ENCODE measurements at places on chromosomes 1 and 21.

GRCh38 chr1:71657891-71658679, 577.2 kb upstream of the ZRANB2 start:
- DNase-seq, result no peak

- no peak for DNase-seq
These were observed 20.4 kb upstream of the KIF14 start for GRCh38 chr1:200640963-200641401.

GRCh38 chr1:231605149-231606100, 21.2 kb upstream of the DISC1 start:
- no peak for DNase-seq

GRCh38 chr1:116827607-116828105, 73.4 kb downstream of the CD2 start:
- no peak for DNase-seq

GRCh38 chr1:203765029-203765837, at the start of gene LAX1:
Gene LAX1 (plus strand): TSS chr1:203765183. CDS start chr1:203765566, 383 bp downstream.
- DNase-seq, result peak; percentile 59

DNA sequence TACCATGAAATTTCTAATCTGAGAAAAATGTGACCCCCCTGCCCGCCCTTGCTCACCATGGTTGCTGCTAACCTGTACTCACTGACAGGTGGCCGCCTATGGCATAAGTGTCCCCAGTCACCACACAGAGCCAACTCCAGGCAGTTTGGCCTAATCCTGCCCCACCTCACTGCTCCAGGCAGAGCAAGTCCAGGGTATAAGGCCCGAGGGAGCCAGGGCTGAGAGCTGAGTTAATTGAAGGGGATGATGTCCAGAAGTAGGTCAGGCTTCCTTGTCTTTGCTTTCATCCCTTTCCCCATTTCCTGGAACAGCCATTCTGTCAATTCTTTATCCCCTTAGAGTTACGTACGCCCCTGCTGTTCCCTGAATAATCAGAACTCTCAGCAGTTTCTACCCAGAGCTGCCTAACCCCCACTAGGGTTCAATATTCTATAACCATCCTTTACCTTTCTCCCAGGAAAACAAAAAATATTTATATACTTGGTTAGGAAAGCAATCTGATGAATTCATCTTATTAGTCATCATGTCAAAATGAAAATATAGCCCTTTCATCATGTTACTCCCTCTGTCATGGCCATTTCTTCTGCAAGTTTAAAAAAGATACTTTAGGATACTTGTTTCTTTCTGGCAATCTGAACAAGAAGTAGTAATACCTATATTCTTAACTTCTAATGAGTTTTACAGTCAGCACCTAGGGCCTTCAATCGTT, 29.4 kb upstream of the CD101 start:
- DNase-seq, result no peak

DNA sequence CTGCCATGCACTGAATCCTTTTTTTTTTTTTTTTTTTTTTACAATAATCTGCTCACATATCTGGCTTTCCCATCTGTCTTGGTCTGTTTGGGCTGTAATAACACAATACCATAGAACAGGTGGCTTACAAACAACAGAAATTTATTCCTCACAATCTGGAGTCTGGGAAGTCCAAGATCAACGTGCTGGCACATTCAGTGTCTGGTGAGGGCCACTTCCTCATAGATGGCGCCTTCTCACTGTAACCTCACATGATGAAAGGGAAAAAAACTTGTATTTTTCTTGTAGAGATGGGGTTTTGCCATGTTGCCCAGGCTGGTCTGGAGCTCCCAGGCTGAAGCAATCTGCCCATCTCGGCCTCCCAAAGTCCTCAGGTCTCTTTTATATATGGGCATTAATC, 13.0 kb upstream of the PARP1 start:
- DNase-seq, result no peak

- DNase-seq, result no peak
These were observed 82.7 kb upstream of the BCAR3 start for GRCh38 chr1:93764366-93764750.

DNA sequence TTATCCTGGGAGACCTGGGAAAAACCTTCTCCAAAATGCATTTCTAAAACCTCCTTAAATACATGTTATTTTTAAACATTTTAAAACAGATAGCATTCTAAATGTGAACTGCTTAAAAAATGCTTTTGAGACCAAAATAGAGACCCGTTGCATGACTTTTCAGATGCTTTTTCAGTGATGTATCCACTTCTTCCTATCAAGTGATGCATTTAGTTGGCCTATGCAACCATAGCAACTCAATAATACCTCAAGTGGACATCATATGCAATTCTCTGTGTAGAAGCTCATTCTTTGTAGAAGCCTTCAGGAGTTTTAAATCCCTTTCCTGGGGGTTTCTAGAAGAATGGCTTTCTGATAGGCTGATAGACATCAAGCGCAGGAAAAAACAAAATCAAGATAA, 94.5 kb upstream of the RAVER2 start:
- DNase-seq, result no peak

GRCh38 chr1:248621770-248622169, 13.1 kb downstream of the OR2T11 start:
- DNase-seq, result no peak

- DNase-seq, result no peak
These were observed 227.5 kb downstream of the HMCN1 start for GRCh38 chr1:185961664-185962063.

DNA sequence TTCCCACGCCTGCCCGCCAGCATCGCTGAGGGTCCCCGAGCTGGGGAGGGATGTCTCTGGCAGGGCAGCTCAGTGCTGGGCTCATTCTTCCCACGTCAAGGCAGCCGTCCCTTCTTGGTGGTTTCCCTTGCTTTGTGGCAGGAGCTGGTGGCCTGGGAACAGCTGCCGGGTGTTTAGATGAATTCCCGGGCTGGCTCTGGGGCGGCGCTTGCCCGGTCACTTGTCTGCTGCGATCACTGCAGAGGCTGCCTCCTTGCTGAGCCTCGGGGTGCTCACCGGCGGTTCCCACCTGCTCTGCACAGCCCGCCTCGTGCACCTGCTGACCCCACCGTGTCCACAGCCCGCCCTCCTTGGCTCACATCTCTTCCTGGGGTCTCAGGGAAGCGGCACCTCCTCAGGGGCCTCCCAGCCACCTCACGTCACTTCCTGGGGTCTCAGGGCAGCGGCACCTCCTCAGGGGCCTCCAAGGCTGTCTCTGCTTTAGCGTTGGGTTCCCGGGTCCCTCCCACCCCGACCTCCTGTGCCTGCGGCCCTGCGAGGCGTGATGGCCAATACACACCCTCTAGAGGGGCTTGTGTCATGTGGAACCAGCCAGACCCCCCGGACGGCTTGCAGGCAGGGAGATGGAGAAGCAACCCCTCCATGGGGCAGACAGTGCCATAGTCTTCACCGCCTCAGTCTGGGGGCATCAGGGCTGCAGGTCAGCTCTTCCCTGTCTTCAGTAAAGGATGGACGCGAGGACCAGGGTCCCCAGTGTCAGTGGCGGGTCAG, 13.5 kb downstream of the COL18A1 start:
- no peak for DNase-seq

DNA sequence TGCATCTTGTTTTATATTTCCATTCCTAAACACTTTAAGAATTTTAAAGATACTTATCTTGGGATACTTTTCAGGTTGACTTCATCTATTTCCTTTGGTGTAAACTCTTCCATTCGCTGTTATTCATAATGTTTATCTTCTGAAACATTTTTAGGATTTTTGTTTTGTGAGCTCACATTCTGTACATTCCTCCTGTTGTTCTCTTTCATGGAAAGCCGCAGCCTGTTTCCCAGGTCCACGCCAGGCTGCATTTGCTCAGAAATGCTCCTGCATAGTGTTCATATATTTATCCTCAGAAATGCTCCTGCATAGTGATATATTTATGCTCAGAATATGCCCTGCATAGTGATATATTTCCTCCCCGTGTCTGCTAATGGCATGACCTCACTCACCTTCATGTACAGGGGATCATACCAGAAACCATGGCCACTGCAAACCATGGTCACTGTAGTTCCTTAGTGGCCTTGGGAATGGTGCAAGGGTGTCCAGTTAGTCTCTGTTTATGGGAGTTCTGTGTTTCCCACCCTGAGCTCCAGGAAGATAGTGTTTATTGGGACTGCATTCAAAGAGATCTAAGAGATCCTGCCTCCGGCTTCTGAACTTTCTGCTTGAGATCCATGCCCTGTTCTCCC, 153.9 kb upstream of the GREM2 start:
- no peak for DNase-seq

DNA sequence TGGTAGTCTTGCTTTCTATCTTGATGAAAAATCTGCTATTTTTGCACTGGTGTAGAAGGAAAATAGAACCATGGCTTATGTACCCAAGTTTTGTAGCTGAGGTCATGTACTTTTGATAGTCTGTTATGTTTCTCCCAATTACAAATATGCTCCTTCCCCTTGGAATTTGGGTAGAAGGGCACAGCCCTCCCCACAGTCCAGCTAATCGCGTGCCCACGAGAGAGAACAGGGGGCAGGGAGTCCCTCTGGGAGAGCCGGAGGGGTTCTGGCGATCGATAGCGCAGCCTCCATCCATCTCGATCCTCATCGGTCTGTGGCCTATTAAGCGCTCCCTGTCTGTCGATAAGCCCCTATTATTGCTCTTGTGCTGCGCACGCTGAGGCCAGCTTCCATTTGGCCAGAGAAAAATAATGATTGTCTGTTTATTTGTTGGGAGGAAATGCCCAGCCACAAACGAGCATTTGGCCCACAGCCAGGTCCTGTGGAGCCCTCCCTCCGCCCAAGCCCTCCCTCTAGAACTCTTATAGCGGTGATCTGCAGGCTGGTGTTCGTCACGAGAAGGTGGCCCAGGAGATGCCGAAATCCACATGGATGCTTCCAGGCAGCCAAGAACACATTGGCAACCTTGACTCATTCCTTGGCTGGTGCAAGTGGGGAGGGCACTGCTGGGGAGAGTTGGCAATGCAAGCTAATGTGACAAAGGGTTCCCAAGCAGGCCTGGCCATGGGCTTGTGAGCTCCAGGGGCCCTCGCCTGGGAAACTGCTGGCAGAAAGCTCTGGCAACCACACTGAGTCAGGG, 134.7 kb upstream of the TNR start:
- DNase-seq, result no peak

- DNase-seq, result no peak
These were observed 42.8 kb upstream of the ATF3 start for GRCh38 chr1:212565571-212566305.

DNA sequence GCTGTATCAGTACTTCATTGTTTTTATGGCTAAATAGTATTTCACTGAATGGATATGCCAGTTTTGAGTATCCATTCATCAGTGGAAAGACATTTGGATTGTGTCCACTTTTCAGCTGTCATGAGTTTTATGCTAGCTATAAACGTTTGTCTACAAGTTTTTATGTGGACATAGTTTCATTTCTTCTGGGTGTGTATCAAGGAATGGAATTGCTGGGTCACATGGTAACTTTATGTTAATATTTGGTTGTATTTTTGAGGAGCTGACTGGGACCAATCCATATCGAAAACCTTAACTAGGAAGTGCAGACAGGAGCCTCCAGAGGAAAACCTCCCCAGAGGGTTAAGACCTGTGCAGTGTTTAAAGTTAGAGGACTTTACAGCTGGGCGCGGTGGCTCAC, 31.8 kb upstream of the DISC1 start:
- no peak for DNase-seq

DNA sequence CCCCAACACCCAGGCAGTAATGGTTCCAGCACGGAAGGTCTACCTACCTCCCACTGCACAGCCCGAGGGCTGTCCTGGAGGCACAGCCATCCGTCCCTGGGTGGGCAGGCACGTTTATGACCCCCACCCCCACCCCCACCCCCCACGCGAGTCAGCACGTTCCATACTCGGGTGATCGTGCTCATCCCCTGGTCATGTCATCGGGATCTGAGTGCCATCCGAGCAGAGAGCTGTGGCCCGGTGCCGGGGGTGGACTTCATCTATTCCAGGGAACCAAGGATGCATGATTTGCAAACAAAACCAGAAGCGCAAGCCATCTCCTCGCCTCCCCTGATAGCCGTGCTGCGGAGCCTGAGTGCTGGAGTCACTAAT, 1.1 kb downstream of the TSPEAR start:
- DNase-seq, result no peak

DNA sequence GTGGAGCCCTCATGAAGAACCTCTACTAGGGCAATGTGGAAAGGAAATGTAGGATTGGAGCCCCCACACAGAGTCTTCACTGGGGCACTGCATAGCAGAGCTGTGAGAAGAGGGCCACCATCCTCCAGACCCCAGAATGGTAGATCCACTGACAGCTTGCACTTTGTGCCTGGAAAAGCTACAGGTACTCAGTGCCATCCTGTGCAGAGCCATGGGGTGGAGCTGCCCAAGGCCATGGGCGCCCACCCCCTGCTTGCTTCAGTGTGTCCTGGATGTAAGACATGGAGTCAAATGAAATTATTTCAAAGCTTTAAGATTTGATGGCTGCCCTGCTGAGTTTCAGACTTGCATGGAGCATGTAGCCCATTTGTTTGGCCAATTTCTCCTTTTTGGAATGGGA, 17.2 kb upstream of the TSHB start:
- DNase-seq, result no peak

GRCh38 chr1:53392460-53392859, 64.6 kb upstream of the LRP8 start:
- DNase-seq, result no peak

DNA sequence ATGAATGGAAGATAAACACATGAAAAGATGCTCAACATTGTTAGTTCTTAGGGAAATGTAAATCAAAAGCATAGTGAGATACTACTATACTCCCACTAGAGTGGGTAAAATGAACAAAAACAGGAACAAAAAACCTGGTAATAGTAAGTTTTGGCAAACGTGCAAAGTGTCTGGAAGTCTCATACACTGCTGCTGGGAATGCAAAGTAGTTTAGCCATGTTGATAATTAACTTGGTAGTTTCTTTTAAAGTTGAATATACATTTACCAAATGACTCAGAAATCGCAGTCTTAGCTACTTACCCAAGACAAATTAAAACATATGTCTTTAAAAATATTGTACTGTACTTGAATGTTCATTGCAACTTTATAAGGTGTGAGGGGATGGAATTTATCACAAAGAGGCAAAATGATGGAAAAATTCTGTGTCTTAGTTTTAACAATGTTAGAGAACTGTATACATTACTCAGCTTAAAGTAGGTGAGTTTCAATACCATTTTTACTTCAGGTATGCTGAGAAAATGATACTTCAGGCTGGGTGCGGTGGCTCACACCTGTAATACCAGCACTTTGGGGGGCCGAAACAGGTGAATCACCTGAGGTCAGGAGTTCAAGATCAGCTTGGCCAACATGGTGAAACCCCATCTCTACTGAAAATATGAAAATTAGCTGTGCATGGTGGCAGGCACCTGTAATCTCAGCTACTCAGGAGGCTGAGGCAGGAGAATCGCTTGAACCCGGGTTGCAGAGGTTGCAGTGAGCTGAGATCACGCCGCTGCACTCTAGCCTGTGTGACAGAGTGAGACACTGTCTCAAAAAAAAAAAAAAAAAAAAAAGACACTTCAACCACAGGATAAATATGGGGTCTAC, 102.3 kb downstream of the PDE4B start:
- DNase-seq, result no peak

DNA sequence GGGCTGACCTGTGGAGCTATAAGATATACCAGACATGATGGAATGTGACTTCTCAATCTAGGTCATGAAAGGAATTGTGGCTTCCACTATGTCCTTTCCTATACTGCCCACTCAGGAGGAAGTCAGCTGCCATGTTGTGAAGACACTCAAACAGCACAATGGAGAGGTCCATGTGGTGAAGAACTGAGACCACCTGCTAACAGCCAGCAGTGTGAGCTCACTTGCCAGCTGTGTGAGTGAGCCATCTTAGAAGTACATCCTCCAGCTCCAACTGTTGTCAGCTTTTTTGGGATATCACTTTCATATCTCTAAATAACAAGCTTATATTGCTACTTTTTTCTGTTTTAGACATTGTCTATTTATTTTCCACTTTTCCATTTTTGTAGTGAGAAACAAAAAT, 29.7 kb downstream of the OLFML3 start:
- DNase-seq, result no peak
